Activated CD8-positive, alpha-beta T cell treated with anti-CD3 and anti-CD28 coated beads, Interleukin-2, amount 10 ng/mL, durations not matched to agents 7 days and 5 days (primary cell): ENCODE measurements at places on chromosomes 12 and 14. TPM values are rescaled to one million over a fixed set of nuclear protein-coding genes. Genes with fewer than 3 reads are reported as not detected.

GRCh38 chr14:85358136-85358785 lies 171.7 kb upstream of the FLRT2 start:
- H3K36me3 ChIP-seq: no peaks in the 10 kb centered on the region
- H3K4me3 ChIP-seq: no peak overlapping the region
- no peaks in the 10 kb centered on the region for H3K27me3 ChIP-seq
- no peak for DNase-seq

GALNT16 gene
- total RNA-seq: not detected

DNA sequence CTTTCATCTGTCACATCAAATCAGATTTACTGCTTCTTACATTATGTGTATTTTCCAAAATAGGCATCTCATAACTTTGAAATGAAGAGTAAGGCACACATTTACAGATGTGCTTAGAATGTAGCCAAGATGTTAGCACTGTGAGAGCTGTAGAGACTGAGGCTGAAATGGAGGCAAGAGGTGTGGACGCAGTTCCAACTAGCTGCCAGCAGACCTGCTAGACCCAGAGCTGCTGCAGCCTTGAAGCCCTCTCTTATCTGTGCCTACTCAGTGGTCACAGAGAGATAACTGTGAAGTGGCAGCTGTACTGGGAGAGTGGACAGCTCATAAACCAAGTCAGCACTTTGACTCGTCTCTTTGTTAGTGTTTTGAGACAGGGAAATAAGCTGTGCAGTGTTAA lies 470.9 kb downstream of the CCER1 start:
- no peaks in the 10 kb centered on the region for H3K4me1 ChIP-seq
- no peak overlapping the region for H3K4me3 ChIP-seq
- H3K27me3 ChIP-seq: no peaks in the 10 kb centered on the region

DNA sequence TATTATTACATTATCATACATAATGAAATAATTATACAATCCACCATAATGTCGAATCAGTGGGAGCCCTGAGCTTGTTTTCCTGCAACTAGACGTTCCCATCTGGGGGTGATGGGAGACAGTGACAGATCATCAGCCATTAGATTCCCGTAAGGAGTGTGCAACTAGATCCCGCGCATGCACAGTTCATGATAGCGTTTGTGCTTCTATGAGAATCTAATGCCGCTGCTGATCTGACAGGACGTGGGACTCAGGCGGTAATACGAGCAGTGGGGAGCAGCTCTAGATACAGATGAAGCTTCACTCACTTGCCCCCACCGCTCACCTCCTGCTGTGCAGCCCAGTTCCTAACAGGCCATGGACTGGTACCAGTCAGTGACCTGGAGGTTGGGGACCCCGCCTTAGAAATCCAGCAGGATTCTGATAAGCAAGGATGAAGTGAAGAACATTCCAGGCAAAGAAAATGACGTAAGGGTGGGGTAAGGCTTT lies 204.6 kb downstream of the ETV6 start:
- H3K27ac ChIP-seq: no peak overlapping the region
- H3K36me3 ChIP-seq: peaks cover 28% of the 10 kb centered on the region
- peaks cover 15% of the 10 kb centered on the region for H3K4me1 ChIP-seq
- H3K27me3 ChIP-seq: no peaks in the 10 kb centered on the region
- DNase-seq: no peak

- H3K4me3 ChIP-seq: no peak overlapping the region
- H3K27ac ChIP-seq: no peak overlapping the region
- no peak for DNase-seq
- peaks cover 22% of the 10 kb centered on the region for H3K4me1 ChIP-seq
Measured at GRCh38 chr14:102512793-102513300, 3.3 kb upstream of the ANKRD9 start.
